ENCODE measurements at places on chromosomes 13 and 19.

DNA sequence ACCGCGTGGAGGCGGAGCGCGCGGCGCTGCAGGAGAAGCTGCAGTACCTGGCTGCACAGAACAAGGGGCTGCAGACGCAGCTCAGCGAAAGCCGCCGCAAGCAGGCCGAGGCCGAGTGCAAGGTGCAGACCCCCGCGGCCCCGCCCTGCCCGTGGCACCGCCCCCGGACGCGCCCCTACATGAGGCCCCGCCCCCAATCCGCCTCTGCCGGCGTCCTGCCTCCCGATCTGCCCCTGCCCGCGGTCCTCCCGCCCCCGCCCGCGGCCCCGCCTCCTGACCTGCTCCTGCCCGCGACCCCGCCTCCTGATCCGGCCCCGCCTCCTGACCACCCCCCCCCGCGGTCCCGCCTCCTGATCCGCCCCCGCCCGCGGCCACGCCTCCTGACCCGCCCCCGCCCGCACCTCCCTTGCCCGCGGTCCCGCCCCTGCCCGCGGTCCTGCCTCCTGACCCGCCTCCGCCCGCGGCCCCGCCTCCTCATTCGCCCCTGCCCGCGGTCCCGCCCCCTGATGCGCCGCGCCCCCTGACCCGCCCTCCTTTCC lies 11.7 kb downstream of the PRR36 start:
- H3K4me3 ChIP-seq: peak overlapping the region; percentile 39
- H3K27me3 ChIP-seq: no peaks in the 10 kb centered on the region
- no peaks in the 10 kb centered on the region for H3K36me3 ChIP-seq
- peak; percentile 58 for DNase-seq
- no peaks in the 10 kb centered on the region for H3K4me1 ChIP-seq

DNA sequence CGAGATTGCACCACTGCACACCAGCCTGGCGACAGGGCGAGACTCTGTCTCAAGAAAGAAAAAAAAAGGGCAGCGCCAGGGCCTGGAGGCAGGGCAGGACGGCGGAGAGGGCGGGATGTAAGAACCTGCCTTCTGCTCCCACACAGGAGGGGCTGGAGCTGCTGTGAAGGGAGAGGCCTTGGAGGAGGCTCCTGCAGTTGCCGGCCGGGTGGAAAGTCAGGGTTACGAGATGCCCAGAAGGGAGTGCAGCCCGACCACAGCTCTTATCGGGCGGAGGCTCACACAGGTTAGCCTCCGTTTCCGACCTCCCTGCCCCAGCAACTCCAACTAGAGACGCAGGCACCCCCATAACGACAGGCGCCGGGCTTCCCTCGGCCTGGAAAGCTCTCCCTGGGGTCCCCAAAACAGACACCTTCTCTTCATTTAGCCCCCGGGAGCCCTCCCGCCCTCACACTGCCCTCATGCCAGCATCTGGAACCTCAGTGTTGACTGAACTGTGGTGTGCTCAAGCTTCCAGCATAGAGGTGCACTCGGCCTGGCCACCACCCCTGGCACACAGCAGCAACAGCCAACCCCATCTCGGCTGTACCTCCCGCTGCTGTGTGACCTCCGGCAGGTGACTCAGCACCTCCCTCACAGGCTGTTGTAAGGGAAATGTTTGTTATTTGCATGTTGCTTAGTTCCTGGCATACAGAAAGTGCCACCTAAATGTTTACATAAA lies 1.4 kb downstream of the PLPP2 start:
- peak; percentile 25 for DNase-seq
- H3K36me3 ChIP-seq: no peaks in the 10 kb centered on the region
- peaks cover 5% of the 10 kb centered on the region for H3K4me1 ChIP-seq
- H3K4me3 ChIP-seq: no peak overlapping the region
- no peak overlapping the region for H3K27ac ChIP-seq

DNA sequence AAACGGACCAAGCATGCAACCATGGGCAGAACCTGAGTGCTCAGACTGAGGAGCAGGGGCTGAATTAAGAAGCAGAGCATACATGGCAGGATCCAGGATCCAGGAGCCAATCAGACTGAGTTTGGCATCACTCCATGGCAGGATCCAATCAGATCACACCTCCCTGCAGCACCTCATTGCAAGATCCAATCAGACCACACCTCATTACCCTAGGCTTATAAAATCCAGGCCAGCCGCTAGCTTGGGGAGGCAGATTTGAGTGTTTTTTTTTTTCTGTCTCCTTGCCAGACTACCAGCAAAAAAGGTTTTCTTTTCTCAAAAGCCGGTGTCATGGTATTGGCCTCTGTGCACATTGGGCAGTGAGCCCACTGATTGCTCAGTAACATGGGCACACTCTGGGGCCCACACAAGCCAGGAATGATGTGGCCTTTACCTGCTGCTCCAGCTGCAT lies 127.9 kb upstream of the GJB6 start:
- H3K27me3 ChIP-seq: no peaks in the 10 kb centered on the region
- no peaks in the 10 kb centered on the region for H3K4me1 ChIP-seq
- no peak overlapping the region for H3K27ac ChIP-seq
- H3K36me3 ChIP-seq: no peaks in the 10 kb centered on the region

GRCh38 chr19:53696951-53697350 lies 65.2 kb downstream of the DPRX start:
- H3K27me3 ChIP-seq: no peaks in the 10 kb centered on the region
- no peak overlapping the region for H3K27ac ChIP-seq
- DNase-seq: no peak
- H3K4me1 ChIP-seq: no peaks in the 10 kb centered on the region
- H3K4me3 ChIP-seq: no peak overlapping the region

GRCh38 chr13:35711909-35712308 lies 235.4 kb upstream of the MAB21L1 start:
- no peak overlapping the region for H3K4me3 ChIP-seq
- no peak overlapping the region for H3K27ac ChIP-seq
- H3K27me3 ChIP-seq: no peaks in the 10 kb centered on the region
- no peaks in the 10 kb centered on the region for H3K4me1 ChIP-seq
- no peak for DNase-seq
- no peaks in the 10 kb centered on the region for H3K36me3 ChIP-seq

DNA sequence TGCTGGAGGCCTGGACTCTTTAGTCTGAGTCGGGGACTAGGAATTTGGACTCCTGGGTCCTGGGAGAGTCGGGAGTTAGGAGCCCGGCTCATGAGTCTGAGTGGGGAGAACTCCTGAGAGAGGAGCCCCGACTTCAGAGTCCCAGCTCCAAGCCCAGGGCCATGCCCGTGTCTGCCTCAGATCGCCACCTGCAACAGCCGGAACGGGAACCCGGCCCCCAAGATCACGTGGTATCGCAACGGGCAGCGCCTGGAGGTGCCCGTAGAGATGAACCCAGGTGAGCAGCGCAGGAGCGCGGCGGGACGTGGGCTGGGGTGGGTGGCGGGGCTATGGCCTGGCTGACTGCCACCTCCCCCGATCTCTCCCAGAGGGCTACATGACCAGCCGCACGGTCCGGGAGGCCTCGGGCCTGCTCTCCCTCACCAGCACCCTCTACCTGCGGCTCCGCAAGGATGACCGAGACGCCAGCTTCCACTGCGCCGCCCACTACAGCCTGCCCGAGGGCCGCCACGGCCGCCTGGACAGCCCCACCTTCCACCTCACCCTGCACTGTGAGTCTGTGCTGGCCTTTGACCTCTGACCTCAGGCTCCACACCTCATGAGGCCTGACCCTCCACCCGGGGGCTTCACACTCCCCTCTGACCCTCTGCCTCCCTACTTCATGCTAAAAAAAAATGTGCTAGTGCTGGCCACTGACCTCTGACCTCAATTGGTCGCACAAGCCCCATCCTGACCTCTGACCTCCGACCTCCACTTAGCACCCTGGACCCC lies 4.4 kb downstream of the BCAM start:
- no peaks in the 10 kb centered on the region for H3K36me3 ChIP-seq
- H3K4me1 ChIP-seq: peaks cover 15% of the 10 kb centered on the region
- DNase-seq: no peak
- no peaks in the 10 kb centered on the region for H3K27me3 ChIP-seq

DNA sequence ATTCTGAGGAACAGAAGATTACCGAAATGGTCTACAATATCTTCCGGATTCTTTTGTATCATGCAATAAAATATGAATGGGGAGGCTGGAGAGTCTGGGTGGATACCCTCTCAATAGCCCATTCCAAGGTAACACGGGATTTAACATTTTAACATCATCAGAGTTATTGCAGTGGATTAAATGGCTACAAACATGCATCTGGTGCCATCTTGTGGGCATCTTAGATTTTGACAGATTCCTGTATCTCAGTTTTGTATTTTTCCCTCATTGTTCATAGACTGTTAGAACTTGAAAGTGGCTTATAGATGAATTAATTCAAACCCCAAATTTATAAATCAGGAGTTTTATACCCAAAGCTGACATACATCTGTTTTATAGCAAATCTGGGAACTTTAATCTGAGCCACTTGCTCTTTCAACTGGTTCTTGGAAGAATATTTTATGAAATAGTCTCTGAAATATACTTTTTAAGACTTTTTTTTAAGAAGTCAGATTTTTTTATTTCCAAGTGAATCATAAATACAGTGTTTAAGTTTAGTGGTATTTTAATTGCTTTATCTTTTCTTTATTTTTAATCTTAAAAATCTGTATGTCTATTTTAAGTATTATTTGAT lies 215.2 kb downstream of the NBEA start:
- DNase-seq: peak; percentile 44
- H3K36me3 ChIP-seq: no peaks in the 10 kb centered on the region
- H3K27me3 ChIP-seq: no peaks in the 10 kb centered on the region
- no peak overlapping the region for H3K27ac ChIP-seq
- H3K4me1 ChIP-seq: no peaks in the 10 kb centered on the region
- no peak overlapping the region for H3K4me3 ChIP-seq

- no peaks in the 10 kb centered on the region for H3K36me3 ChIP-seq
- DNase-seq: no peak
- no peak overlapping the region for H3K4me3 ChIP-seq
- H3K27me3 ChIP-seq: no peaks in the 10 kb centered on the region
- H3K27ac ChIP-seq: no peak overlapping the region
Measured at GRCh38 chr13:52931539-52932431, 83.3 kb upstream of the PCDH8 start.

DNA sequence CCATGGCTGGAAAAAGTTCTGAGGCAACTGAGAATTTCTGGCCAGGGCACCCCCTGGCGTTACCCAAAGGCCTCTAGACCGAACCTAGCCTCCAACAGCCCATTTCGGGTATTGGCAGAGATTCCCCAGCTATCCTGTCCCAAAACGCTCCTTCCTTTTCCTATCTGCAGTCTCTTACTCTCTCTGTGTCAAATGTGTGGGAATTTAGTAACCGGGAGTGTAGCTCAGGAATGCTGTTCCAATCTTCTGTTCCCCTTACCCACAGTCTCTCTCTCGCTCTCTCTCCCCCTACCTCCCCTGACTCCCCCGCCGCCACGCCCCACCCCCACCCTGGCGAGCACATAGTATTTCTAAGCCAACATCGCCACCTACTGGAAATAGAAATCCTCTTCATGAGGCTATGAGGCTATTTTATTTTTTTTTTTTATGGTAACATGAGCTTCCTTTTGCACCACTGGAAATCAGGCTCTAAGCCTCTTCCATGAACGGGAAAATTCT lies 27.0 kb downstream of the OXGR1 start:
- no peaks in the 10 kb centered on the region for H3K27me3 ChIP-seq
- no peak overlapping the region for H3K27ac ChIP-seq
- no peak for DNase-seq
- no peaks in the 10 kb centered on the region for H3K36me3 ChIP-seq
- no peak overlapping the region for H3K4me3 ChIP-seq
- H3K4me1 ChIP-seq: no peaks in the 10 kb centered on the region

DNA sequence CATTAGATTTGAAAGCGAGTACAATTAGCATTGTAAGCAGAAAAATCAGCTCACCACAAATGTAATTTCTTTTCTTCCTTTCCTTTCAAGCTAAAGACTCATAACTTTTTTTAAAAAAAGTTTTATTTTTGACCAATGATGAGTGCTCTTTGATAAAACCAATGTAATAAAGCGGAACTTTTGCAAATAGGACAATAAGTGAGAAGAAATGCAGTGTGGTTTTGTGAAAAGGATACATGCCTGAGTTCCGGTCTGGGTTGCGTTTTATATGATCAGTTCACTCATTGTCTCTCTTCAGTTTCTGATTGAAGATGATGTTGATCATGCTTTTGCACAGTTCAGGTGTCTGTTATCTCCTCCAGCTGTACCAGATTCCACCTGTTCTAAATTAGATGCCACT lies 274.4 kb downstream of the KLF12 start:
- no peaks in the 10 kb centered on the region for H3K27me3 ChIP-seq
- H3K27ac ChIP-seq: no peak overlapping the region
- DNase-seq: no peak

DNA sequence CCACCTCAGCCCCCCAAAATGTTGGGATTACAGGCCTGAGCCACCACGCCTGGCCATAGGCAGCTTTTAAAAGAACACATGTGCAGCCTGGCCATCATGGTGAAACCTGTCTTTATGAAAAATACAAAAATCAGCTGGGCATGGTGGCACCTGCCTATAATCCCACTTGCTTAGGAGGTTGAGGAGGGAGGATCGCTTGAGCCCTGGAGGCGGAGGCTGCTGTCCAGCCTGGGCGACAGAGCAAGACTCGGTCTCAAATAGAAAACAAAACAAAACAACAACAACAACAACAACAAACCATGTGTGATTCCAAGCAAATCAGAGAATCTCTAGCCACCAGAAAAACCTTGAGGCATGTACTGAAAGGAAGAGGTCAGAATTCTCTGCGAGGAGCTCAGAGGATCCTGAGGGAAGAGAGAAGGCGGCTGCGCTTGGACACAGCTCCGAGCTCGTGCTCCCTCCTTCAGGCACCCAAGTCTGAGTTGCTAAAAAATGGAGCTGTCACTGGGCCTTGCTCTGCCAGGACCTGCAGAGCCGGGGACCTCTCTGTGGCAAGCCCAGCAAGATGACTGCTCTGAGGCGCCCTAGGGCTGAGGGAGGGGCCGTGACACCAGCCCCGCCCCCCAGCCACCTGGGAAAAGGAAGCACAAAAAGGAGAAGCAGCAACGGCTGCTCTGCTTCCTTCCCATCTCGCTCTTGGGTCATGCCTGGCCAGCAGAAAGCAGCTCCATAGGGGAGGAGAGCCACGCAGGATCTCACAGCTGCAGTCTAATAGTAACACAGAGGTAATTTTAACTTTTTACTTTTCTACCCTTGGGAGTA lies at the start of gene ARL11:
TSS of gene ARL11 (plus strand) at position 677 of the 822 bp plus-strand sequence. CDS start 1,941 bp downstream, outside the sequence.
- peak within 1 kb of the TSS; percentile 36 for H3K27ac ChIP-seq
- H3K4me1 ChIP-seq: no peaks in the 10 kb centered on the region
- DNase-seq: peak; percentile 49

- H3K4me1 ChIP-seq: no peaks in the 10 kb centered on the region
- no peak for DNase-seq
- no peaks in the 10 kb centered on the region for H3K36me3 ChIP-seq
- peaks cover 7% of the 10 kb centered on the region for H3K27me3 ChIP-seq
Measured at GRCh38 chr13:112067116-112067741, at the start of gene SOX1. Gene SOX1, plus strand, starts transcription at chr13:112067149. Its CDS starts 510 bp downstream, at chr13:112067659.

GRCh38 chr13:46383383-46383782 lies 3.7 kb downstream of the RUBCNL start:
- H3K27me3 ChIP-seq: no peaks in the 10 kb centered on the region
- H3K4me1 ChIP-seq: no peaks in the 10 kb centered on the region
- H3K36me3 ChIP-seq: no peaks in the 10 kb centered on the region

- H3K4me1 ChIP-seq: peaks cover 8% of the 10 kb centered on the region
- H3K27me3 ChIP-seq: no peaks in the 10 kb centered on the region
- H3K4me3 ChIP-seq: no peak overlapping the region
- H3K27ac ChIP-seq: no peak overlapping the region
- H3K36me3 ChIP-seq: no peaks in the 10 kb centered on the region
Measured at GRCh38 chr19:39328046-39328705, 7.5 kb upstream of the LRFN1 start.

GRCh38 chr13:70324519-70324918 lies 216.3 kb upstream of the KLHL1 start:
- no peak overlapping the region for H3K27ac ChIP-seq
- no peaks in the 10 kb centered on the region for H3K27me3 ChIP-seq
- DNase-seq: no peak
- no peaks in the 10 kb centered on the region for H3K4me1 ChIP-seq
- no peak overlapping the region for H3K4me3 ChIP-seq
- no peaks in the 10 kb centered on the region for H3K36me3 ChIP-seq

All from testis (tissue), 5 donors.